Effector memory CD4-positive, alpha-beta T cell (primary cell): ENCODE measurements at places on chromosomes 11 and 22.

DNA sequence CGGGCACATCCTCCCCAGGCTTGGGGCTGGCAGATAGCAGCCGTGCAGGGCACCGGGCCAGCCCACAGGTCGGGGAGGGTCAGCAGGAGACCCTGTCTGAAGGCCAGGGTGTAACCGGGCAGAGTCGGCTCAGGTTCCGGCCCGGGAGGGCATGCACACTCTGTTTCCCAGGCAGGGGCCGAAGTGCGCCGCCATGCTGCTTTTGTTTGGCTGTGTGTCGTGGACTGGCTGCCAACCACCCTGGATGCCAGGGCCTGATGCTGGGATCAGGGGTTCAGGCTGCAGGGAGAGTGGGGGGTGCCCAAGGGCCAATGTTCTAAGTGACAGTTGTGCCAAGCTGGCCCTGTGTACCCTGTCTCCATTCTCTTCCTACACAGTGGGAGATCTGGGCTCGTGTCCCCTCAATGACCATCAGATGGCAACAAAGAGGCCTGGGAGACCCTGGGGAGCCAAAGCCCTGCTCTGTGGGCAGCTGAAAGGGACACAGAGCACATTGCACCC is 120.9 kb upstream of the B3GAT1 start:
- no peak for DNase-seq

DNA sequence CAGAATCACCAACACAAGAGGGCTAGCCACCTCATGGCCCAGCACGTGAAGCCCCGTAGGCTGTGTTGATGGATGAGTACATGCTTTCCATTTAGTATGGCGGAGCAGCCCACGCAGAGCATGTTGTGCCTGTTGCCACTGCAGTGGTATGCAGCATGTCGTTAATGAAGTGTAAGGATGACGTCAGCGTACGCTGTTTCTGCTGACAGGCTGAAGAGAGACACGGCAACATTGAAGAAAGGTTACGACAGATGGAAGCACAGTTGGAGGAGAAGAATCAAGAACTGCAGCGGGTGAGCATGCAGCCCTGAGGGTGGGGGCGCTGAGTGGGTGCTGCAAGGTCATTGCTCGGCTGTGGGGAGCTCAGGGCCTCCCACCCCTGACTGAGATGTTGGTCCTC is 62.8 kb downstream of the PPFIA1 start:
- no peak for DNase-seq

GRCh38 chr22:22384267-22384666 is 124.3 kb downstream of the ZNF280B start:
- no peak for DNase-seq

DNA sequence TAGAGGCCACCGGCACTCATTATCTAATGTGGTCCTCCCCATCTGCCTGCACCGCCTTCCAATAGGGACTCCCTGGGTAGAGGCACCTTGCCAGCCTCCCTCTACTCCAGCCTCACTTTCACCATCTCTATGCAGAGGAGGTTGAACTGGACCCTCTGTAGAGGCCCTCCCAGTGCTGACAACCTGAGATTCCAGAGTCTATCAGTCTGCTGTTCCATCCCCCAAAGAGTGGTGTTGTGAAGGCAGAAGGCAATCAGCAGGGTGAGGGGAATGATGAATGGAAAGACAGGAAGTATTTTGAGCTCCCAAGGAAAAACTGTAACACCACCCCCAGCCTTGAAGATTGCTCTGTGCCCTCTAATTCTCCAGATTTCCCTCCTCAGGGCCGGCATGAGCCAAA is 77.9 kb downstream of the THAP12 start:
- DNase-seq, result no peak

DNA sequence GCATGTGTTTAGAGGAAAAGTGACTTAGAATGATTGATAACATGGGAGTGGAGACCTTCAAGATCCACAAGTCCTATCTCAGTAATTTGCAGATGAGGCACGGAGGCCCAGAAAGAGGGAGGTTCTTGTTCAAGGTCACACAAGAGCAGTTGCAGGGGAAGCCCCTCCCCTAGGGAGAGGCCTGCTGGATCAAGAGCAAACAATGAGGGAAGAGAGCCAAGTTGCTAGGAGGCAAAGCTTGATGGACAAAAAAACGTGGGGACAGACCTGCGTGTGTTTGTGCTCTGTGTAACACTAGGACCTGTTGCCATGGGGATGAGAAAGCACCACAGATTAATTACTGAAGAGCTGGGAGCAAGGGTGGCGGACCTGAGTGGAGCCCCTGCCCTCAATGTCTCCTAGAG is 6.4 kb upstream of the MFRP start:
- no peak for DNase-seq

GRCh38 chr11:117058761-117059261 is 39.4 kb downstream of the SIK3 start:
- DNase-seq, result no peak

- no peak for DNase-seq
Measured at GRCh38 chr22:18929459-18929858, 6.6 kb downstream of the PRODH start.

DNA sequence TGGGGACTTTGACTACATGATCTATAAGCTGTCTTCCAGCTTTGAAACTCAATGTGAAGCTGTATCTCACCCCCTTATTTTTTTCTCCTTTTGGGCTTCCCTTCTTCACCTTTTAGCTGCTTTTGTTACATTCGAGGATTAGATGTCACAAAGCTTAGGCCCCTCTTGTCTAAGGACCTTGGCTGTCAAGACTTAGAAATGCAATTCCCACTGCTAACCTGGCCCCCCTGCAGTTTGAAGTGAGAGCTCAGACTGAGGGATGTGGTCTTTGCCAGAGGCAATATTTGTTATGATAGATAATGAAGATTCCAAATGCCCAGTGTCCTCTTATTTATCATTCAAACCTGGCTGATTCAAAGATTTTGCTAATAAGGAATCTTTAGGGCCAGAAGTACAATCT is 128.3 kb downstream of the ARL14EP start:
- no peak for DNase-seq

DNA sequence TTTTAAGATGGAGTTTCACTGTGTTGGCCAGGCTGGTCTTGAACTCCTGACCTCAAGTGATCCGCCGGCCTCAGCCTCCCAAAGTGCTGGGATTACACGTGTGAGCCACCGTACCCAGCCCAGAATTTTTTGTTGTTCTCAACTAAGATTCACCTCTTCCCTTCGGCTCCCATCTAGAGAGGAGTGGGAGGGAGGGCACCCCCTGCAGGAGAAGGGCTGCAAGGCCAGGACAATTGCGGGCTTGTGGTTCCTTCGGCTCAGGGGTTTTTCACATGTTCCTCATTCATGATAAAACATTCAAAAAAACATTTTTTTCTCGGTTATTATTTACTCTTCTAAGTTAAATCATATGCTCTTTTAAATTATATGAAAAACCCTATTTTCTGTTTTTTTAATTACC is 201.1 kb upstream of the LRRC4C start:
- no peak for DNase-seq

DNA sequence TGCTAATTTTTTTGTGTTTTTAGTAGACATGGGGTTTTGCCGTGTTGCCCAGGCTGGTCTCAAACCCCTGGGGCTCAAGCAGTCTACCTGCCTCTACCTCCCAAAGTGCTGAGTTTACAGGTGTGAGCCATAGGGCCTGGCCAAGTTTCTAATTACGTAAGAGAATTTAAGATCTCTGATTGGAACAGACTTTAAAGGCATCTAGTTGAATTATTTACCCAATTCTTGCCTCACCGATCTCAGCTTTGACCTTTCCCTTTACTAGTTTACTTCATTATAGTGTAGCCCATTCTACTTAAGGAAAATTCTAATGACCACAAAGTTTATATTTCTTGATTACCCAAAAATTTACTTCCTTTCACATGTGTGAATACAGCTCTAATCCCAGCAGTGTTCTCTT is 81.6 kb downstream of the YAP1 start:
- DNase-seq, result no peak

- DNase-seq, result no peak
Measured at GRCh38 chr11:76760236-76760635, 22.9 kb upstream of the TSKU start.

DNA sequence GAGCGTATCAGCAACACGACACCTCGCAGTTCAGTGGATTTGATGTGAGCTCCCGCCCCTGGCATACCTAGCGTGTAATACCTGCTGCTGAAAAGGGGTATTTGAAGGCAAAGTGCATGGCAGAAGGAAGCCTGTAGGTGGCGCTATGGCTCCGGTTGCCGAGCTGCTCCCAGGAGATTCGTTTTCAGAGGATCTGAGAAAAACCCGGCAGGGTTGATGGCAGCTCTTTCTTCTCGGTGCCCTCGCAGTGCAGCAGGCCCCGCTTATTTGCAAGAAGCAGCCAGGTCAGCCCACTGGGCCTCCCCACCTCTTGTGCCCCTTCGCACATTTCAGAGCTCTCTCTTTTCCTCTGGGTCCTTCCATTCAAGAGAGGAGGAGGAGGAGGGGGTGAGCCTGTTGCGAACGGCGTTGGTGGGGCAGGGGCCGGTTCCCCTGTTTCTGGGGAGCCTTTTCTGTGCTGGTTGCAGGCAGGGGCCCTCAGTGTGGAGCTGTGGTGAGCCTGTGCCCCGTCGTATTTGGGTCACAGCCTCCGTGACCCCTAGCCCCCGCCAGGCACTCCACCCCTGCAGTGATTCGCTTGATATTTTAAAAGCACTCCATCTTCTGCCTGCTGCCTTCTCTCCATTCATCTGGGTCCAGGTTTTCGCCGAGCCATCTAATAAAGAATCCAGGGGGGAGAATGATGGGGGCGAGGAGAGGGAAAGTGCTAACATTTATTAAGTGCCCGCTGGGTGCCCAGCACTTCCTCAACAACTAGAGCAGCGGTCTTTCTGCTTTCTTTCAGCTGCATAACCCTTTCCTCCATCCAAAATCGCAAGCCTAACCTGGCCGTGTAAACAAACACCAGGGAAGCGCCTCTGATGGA is 85.3 kb upstream of the SYT13 start:
- DNase-seq, result peak; percentile 52

DNA sequence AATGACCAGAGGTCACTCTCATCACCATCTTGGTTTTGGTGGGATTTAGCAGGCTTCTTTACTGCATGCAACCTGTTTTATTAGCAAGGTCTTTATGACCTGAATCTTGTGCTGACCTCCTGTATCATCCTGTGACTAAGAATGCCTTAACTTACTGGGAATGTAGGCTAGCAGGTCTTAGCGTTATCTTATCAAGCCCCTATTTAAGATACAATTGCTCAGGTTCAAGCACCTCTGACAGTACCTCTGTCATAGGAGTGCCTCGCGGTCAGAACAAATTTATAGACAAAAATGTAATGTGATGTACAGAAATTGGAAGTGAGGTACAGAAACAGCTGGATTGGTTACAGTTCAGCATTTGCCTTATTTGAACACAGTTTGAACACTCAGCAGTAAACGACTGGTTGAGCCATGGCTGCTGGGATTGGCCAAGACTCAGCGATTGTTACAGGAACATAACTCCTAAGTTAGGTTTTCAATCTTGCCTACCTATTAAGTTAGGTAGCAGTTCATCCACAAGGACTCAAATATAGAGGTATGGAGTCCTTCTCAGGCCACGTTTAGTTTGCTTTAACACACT is 16.1 kb upstream of the TMEM123 start:
- no peak for DNase-seq

GRCh38 chr11:124934862-124935547 is 842 bp downstream of the HEPACAM start:
- no peak for DNase-seq

- DNase-seq, result no peak
Measured at GRCh38 chr22:46262449-46263215, 511 bp downstream of the PKDREJ start.
